ENCODE measurements at places on chromosomes 6 and 20.
A peak's percentile ranks its signal among the peaks of the same experiment; 100 is the strongest.

DNA sequence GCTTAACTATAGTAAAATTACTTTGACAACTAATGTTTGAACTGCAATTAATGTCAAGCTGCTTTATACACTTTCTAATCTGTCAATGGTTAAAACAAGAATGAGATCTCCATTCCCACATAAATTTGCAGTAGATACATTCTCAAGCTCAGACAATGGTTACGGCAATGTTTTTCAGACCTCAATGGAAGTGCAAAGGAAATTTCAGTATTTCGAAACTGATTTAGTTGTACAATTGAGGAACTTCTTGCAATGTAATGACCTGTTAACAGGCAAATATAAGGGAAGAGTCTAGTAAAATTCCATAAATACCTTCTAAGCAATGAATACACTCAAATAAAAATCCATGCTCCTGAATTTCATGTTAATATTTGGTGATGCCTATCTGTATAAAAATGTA is 94.7 kb downstream of the ADTRP start:
- no peak for DNase-seq

GRCh38 chr6:80489911-80490635 is 383.6 kb downstream of the BCKDHB start:
- DNase-seq = no peak

DNA sequence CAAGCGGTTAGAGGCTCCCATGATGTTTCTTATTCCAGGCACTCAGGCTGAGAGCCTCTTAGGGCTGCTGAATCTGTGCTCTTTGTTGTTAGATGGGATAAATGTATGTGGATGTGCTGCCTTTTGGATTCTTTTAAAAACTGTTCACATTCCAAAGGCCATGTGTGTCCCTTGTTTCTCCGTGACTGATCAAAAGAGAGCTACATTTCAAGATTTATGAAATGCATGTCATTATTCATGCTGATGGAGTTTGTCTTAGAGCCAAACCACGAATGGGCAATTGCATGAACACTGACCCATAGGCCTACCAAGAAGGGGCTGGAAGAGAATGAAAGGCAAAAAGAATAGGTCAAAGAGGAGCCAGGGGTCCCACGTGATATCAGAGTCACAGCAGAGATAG is 104.9 kb upstream of the TSHZ2 start:
- no peak for DNase-seq

GRCh38 chr6:131116755-131117360 is 18.4 kb upstream of the AKAP7 start:
- DNase-seq = peak; percentile 36

- no peak for DNase-seq
Measured at GRCh38 chr6:110340392-110340965, 17.7 kb downstream of the METTL24 start.

- DNase-seq = no peak
Measured at GRCh38 chr6:79737172-79737571, 106.0 kb downstream of the SH3BGRL2 start.

DNA sequence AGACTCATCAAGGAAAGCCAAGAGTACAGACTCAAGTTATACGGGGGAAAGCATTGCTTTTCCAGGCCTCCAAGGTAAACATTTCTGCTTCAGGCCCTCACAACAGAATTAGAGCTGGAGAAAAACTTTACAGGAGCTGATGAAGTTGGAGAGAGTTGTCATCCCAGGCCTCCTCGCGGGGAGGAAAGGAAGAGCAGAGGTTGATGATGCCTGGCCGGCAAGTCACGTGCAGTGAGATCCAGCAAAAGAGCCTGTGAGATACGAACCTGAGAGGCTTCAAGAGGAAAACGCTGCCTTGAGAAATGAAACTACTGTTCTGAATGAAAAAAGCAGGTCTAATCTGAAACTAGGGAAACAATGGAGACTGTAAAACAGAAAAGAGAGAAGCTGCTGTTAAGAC is 122.9 kb downstream of the FAM120B start:
- no peak for DNase-seq

- DNase-seq = no peak
Measured at GRCh38 chr6:45422503-45423110, 44.9 kb upstream of the SUPT3H start.

DNA sequence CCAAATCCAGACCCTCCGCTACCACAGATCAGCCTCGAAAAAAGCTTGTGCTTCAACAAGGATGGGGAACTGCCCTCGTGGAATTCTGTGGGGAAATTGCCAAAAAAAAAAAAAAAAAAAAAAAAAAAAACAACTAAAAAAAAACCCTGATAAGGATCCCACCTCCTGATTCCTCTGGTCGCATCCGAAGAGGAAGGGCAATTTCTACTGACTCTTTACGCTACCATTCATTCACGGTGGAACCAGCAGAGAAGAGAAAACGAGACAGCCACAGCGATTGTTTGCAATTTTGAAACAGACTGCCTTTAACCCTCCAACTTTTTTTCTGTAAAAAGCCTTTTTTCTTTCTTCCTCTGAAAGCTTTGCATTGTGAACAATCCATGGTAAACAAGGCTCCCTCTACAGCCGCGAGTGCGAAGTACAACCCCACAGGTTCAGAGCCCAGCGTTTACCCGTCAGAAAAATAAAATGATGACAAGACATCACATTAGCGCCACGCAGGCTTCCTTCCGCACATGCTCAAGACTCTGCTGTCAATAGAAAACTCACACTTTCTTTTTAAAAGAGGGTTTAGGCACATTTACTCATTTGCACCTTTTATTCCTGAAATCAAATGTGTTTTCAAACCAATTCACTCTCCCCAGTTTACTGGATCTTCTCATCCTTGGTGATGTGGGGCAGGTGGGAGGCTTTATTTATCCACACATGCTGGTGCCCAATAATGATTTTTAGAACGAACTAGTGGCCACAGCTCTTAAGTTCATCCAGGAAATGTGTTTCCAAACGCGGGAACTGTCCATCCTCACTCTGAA is 100.0 kb downstream of the NOL4L start:
- DNase-seq = peak; percentile 82

GRCh38 chr20:20677186-20677585 is 35.3 kb downstream of the RALGAPA2 start:
- no peak for DNase-seq

DNA sequence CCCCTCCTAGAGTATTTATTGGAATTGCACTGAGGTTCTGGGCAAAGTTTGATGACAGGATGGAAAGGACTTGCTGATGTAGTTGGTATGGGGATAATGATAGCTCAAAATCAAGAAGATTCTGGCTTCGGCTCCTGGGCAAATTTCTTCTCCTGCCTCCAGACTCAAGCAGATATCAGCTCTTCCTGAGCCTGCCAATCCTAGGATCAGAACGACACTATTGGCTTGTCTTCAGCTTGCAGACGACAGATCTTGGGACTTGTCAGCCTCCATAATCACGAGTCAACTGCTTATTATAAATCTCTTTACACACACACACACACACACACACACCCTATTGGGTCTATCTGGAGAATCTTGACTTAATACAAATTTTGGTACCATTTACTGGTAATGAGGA is 131.1 kb downstream of the PREX1 start:
- DNase-seq = no peak

- no peak for DNase-seq
Measured at GRCh38 chr6:40832691-40833090, 206.3 kb downstream of the UNC5CL start.

- DNase-seq = no peak
Measured at GRCh38 chr6:30988209-30988825, 4.8 kb downstream of the MUC21 start.

DNA sequence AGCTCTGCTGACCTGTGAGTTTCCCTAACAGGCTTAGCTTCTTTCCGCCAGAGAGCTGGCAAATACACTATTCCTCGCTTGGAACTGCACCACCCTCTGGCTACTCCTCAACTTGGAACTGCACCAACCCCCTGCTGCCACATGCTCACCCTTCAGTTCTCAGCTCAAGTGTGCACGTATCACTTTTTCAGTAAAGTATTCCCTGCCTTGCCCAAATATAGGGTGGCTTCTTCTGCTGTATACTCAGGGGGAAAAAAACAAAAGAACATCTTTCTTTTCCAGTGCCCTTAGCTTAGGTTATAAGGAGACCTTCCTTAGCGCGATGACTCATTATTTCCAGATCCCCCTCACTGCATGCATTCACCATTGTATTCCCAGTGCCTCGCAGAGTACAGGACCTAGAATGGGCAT is 21.2 kb downstream of the GNAS-AS1 start:
- no peak for DNase-seq

DNA sequence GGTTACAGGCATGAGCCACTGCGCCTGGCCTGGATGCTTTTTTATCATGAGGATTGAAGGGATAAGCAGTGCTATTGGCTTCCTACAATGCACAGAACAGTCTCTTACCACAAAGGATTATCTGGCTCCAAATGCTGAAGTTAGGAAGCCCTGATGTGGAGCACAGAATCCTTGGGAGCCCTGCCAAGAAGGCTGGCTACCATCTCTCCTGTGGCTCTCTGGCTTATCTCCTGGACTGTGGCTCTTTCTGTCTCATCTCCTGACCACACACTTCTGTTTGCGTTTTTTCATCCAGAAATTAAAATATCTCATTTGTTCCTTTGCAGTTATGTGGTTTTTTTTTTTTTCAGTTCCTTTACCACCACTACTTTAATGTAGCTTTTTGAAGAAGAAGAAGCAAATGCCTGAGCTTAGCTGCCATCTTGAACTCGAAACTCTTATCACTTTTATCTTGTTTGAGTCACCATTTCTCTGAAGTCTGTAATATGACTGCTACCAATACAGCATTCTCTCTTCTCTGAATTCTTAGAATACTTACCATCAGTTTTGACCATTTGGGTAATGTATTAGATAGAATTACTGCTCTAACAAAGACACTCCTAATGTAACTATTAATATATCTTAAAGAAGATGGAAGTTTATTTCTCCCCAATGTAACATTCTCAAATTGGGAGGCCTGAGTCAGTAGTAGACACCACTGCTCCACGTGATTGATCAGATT is 1044.7 kb downstream of the KIF16B start:
- DNase-seq = no peak

DNA sequence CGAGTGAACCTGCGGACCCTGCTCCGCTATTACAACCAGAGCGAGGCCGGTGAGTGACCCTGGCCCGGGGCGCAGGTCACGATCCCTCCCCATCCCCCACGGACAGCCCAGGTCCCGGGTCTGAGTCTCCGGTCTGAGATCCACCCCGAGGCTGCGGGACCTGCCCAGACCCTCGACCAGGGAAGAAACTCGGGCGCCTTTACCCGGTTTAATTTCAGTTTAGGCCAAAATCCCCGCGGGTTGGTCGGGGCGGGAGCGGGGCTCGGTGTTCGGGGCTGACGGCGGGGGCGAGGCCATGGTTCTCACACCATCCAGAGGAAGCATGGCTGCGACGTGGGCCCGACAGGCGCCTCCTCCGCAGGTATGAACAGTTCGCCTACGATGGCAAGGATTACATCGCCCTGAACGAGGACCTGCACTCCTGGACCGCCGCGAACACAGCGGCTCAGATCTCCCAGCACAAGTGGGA is 46.9 kb upstream of the TRIM26 start:
- peak; percentile 31 for DNase-seq

GRCh38 chr20:40785346-40785745 is 96.3 kb upstream of the MAFB start:
- no peak for DNase-seq

GRCh38 chr6:73121421-73121993 is 103.8 kb downstream of the KHDC1L start:
- no peak for DNase-seq

DNA sequence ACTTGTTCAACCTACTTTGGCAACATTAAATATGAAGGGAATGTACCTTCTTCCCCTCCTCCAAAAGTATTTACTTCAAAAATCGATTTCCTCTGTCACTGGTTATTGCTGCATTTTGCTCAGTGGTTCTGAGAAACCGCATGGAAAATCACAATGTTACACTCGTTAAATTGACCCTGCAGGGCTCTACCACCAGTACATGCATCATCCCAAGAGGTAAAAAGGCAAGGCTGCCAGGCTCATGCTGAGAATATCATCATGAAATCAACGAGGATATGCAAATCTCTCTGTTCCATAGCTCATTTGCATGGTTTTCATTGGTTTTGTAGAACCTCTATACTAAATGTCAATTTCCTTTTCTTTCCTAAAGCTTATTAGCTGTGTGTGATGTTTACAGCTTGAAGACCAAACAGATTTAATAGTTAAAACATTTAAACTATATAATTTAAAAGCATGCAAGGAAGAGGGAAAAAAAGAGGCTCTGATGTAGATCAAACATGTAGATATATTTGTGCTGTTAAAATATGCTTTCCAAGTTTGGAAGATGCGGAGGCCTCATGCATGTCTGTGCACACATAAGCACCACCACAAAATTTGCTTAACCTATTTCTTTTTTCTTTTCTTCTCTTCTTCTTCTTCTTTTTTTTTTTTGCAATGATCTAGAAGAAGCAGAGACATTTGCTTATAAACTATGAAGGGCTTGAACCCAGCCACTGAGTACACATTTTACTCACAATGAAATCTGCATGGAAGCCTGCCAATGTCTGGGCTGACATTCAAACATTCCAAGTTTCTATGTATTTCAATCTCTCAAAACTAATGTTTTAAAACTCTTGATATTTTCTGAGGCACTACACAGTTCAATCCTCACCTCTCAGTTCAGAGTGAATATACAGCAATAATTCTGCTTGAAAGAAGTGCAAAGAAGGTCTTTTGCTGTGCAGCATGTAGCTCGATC is 194.0 kb downstream of the GMPR start:
- no peak for DNase-seq

GRCh38 chr20:13149371-13150105 is 71.5 kb upstream of the ISM1 start:
- DNase-seq = no peak

GRCh38 chr6:142356201-142356883 is 54.5 kb downstream of the ADGRG6 start:
- DNase-seq = no peak

DNA sequence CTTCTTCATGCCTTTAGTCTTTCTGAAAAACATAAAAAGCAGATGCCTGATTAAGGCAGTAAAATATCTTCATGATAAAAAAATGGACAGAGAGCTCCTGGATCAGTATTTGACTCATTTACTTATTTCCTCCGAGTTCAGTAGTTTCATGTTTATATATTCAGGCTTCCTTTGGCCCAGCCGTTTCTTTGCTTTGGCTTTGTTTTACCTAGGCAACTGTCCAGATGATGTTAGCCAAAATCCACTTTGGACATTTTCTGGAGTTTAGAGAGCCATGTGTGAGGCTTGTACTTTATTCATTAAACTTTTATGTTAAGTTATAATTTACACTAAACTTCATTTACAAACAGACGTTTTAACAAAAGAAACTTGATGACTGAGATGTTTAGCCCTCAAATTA is 307.1 kb upstream of the RSPO3 start:
- DNase-seq = no peak

- DNase-seq = no peak
Measured at GRCh38 chr20:9179867-9180266, 111.0 kb downstream of the PLCB4 start.

DNA sequence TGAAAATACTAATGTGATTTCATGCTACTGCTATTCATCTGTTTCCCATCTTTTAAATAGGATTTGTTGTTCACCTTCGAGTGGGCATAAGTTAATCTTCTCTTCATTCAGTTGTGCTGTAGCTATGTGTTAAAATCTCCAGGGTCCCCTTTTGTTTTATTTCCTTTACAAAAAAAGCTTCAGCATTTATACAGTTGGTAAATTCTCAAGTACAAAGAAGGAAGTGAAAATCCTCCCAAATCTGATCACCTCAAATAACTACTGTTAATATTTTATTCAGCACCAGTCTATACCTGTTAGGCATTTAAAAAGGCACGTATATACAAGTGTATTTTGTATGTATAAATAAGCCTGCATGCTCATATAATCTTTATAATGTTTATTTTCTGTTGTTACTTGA is 251.2 kb downstream of the TMEM242 start:
- no peak for DNase-seq

GRCh38 chr20:49320460-49320859 is 42.6 kb upstream of the ZNFX1 start:
- no peak for DNase-seq
